Effector memory CD8-positive, alpha-beta T cell (primary cell): ENCODE measurements at places on chromosomes 12 and 14.

- peak; percentile 62 for DNase-seq
Measured at GRCh38 chr14:67571275-67571990, 28.6 kb downstream of the PIGH start.

DNA sequence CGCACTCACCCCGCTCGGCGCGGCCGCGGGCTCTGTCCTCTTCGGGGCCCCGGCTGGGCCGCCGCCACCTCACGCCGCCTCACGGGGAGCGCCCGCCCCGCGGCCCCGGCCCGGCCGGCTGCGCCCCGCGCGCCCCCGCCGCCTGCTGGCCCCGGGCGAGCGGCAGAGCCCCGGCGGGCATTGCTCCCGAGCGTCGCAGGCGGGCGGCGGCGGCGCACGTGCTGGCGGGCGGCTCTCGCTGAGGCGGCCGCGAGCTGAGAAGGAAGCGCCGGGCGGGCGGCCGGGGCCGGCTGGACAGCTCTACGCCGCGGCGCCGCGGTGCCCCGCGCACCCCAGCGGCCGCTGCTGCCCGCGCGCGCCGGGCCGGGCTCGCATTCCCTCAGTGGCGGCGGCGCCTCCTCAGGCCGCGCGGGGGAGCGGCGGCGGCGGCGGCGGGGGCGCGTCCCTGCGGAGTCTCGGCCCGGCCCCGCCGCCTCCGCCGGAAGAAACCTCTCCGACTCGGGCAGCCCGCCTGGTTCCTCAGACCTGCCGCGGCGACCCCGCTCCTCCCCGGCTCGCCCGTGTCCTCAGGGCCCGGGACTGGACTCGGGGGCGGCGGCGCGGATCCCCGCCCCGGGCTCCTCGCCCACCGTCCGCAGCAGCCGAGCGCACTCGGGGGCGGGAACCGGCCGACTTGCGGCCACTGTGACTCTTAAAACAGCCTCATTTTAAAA, at the start of gene PITPNM2:
TSS of gene PITPNM2 (minus strand) at position 347 of the 713 bp plus-strand sequence. CDS start 116,500 bp downstream, outside the sequence.
- DNase-seq: peak; percentile 40

DNA sequence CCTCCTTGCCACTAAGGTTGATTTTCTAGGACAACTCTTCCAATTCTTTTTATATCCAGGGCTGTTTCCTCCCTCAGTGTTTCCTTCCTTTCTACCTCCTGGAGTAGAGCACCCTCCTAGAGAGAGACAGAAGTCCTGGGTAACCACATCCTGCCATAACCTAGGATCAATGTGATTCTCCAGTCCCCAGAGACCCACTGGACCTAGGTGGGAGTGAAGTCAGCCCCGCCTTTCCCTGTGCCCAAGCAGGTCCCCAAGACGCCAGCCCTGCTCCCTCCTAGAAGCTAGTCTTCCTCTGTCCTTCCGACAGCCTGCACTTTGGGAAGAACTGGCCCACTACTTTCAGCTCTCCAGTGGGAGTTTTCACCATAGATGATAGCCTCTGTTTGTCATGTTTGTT, 166.8 kb upstream of the PLEKHG7 start:
- no peak for DNase-seq

DNA sequence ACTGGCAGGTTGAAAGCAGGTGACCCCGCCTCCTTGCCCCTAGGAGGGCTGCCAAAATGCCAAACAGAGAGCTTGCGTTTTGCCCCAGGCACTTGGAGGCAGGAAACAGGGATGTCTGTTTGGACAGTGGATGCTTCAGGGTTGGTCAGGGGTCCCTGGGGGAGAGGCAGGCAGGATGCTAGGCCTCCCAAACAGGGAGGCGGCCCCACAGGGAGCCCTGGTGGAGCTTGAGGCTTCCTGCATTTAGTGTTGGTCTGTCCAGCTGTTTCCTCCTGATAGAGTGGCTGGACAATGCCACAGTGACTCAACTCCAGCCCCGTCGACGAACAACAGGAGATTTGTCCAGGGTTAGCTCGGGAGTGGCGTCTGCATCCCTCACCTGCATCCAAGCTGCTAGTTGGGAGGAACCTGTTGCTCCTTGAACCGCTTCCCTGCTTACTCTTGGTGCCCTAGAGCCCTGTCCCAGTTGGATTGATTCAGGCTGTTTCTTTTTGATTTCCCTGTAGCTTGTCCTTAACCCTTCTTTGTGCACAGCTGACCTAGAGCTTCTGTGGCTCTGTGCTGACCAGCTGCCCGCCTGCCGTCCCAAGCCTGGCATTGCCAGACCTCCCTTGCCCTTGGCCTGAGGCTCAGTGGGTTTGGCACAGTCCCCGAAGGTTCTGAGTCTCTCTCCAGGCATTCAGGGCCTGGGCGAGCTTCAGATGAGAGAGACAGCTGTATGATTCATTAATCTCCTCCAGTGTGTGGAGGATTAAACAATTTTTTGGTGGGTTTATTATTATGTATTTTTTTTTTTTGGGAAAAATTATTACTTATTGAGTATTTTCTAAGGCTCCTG, 45.9 kb downstream of the TSPAN9 start:
- DNase-seq: no peak

DNA sequence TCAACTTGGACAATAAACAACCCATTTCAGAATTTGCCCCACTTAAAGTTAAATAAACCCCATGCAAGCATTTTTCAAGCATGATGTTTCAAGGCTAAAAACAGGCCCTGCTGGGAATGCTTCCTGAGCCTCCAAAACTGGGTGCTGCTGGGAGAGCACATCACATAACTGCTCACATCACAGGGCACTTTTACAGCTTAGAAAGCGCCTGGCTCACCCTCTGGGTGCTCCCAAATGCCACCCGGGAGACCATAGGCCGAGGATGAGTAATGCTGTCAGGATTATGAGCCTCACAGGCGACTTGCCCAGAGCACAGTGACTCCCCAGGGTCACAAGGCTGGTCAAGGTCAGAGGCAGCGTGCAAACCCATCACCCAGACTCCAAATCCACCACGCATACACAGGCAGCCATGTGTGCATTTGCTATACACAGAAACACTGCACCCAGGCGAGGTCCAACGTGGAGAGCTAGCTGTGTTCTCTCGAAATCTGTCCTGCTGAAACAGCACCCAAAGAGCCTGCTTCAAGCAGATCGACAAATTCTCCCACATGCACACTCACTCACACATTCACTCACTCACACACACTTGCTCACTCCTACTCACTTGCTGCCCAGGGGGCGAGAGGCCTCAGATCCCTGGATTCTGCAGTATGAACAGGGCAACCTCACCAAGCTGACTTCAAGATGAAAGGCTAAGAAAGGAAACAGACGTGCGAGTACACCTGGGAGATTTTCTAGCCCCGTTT, 58.7 kb downstream of the ITPK1 start:
- no peak for DNase-seq

GRCh38 chr12:26281320-26281719, 85.9 kb downstream of the SSPN start:
- no peak for DNase-seq

DNA sequence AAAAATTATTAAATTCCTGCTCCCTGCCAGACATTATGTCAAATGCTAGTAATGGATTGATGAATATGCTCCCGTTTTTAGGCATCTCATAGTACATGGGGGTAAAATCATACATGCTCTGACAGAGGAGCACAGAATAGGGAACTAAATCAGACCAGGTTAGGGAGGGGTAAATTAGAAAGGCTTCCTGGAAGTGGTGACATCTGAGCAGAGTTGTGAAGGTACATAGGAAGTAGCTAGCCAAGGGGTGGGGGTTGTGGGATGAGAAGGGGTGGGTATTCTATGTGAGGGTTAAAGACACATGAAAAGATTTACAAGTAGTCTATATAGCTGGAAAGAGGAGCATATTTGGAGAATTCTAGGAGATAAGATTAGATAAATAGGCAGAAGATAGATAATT, 171.7 kb upstream of the FBXO33 start:
- no peak for DNase-seq

DNA sequence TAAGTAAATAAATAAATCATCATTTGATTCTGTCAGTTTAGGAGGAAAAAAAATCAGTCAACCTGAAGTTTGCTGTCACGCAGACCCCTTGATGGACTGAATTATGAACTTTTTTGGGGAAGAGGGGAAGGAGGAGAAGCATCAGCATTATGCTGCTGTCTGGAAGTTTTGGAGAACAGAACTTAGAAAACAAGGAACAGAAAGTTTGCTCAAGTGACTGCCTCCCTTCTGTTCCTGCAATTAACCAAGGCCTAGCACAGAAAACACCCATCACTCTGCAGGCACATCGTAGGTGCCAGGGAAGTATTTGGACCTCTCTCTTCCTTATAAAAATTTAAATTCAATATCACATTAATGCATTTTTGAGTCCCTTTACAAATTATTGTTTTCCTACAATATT, 283.8 kb downstream of the VRK1 start:
- DNase-seq: no peak

GRCh38 chr14:80930095-80930494, 11.4 kb downstream of the CEP128 start:
- no peak for DNase-seq

GRCh38 chr14:71050227-71050823, 143.1 kb downstream of the PCNX1 start:
- no peak for DNase-seq

DNA sequence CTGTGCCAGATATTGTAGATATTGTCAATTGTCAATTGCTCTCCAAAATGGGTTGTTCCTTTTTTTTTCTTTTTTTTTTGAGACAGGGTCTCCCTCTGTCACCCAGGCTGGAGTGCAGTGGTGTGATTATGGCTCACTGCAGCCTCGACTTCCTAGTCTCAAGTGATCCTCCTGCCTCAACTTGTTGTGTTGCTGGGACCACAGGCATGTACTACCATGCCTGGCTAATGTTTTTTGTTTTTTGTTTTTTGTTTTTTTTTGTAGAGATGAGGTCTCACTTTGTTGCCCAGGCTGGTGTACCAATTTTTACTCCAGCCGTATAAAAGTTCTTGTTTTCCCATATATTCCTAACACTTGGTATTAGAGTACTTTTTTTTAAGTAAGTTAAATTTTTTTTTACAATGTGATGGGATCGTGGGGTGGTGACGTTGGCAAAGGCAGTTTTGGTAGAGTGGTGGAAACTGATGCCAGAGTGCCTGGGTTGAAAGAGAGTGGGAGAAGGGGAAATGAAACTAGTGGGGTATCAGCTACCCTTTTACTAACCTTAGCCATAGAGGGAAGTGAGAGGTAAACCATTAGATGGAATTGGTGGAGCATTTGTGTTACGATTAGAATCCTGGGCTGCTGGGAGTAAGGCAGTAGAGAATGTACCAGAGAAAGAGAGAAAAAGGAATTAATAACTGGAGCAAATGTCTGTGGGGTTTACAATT, 33.0 kb upstream of the CFAP54 start:
- no peak for DNase-seq

DNA sequence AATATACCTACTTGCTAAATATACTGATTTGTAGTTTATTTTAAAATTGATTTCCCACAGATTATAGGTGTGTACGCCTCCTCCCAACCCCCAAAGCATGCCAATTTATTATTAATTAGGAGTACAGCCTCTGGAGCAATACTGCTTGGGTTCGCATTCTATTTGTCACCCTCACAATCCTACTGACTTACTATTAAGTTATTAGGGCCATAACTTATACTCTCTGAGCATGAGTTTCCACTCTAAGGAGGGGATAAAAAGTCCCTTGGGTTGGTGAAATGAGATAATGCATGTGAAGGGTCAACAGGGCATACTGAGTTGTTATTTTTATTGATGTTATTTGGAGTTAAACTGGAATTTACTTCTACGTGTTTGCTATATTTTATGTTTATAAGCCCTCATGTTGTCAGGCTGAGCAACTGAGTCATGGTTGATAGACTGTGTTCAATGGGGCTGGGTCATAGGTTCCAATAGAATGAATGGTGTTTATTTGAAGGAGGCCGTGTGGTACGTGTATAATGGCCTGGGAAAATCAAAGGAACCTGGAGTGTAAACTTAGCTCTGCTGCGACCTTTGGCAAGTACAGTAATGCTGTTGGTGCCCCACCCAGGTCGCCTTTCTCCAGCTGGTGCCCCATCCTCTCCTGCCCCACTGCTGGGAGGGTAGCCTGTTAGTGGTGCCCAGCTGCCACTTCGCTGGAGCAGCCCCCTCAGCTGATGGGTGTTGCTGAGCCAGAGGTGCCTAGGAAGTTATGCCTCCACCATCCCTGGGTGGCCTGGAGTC, 99.3 kb upstream of the PTPRB start:
- DNase-seq: no peak

- no peak for DNase-seq
Measured at GRCh38 chr14:74065746-74066575, 18.3 kb downstream of the ALDH6A1 start.

GRCh38 chr12:22626406-22626805, 1.4 kb downstream of the ETNK1 start:
- peak; percentile 14 for DNase-seq

GRCh38 chr12:120920178-120920577, 16.0 kb upstream of the SPPL3 start:
- DNase-seq: no peak

DNA sequence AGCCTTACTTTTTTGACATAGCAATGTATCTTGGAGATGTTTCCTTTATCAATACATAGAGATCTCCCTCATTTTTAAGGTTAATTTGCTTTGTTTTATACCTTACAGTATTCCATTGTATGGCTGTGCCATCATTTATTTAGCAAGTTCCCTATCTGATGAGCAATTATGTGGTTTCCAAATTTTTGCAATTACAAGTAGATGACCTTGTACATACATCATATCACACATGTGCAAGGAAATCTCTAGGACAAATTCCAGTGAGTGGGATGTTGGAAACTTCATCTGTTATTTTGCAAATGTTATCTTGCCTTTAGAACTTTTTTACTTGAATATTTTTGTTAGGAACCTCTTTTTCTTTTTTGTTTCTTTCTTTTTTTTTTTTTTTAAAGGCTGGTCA, 49.7 kb downstream of the DRAM1 start:
- no peak for DNase-seq
